RPMI7951 (cell line): ENCODE measurements at places on chromosomes 5 and 9. TPM values are rescaled to one million over a fixed set of nuclear protein-coding genes. Genes with fewer than 3 reads are reported as not detected.

The GFI1B gene
- total RNA-seq, result not detected in 2 replicates

The SLC45A2 gene
- total RNA-seq, result 0.49 and 2.0 TPM in 2 replicates

The IFNK gene
- total RNA-seq, result not detected in 2 replicates

The TDRD7 gene
- total RNA-seq, result 11.3 and 14.8 TPM in 2 replicates

The MRPS2 gene
- total RNA-seq, result 18.1 and 25.2 TPM in 2 replicates

The PIP5KL1 gene
- total RNA-seq, result 0.24 and 1.2 TPM in 2 replicates

The BTNL3 gene
- total RNA-seq, result not detected in 2 replicates

The AGXT2 gene
- not detected in 2 replicates for total RNA-seq
